ENCODE measurements at places on chromosomes 2 and 18.

GRCh38 chr2:147792966-147793617 lies 51.7 kb upstream of the ACVR2A start:
- no peak for DNase-seq

GRCh38 chr2:15666861-15667808 lies 75.5 kb downstream of the DDX1 start:
- DNase-seq = no peak

GRCh38 chr2:96396602-96397001 lies 61.0 kb downstream of the NCAPH start:
- no peak for DNase-seq

DNA sequence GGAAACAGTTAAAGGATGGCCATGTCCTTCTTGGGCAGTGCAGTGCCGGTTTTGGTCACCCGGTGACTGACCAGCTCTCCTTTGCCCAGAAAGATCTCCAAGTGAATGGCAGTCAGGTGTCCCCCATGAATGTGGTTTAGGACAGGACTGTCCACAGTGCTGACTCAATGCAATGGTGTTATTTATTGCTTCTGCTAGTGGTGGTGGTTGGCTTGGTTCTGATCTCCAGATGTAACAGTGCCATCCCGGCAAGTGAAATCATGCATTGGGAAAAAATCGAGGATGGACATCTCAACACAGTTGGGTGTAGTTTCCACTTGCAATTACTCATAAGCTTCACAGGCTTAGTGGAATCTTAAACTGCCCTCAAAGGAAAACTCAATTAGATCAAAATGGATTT lies 81.9 kb downstream of the TGOLN2 start:
- DNase-seq = no peak

GRCh38 chr2:152161598-152161997 lies 14.0 kb downstream of the STAM2 start:
- no peak for DNase-seq

GRCh38 chr2:147003081-147003480 lies 841.7 kb upstream of the ACVR2A start:
- DNase-seq = no peak

GRCh38 chr2:72204156-72204785 lies 56.6 kb upstream of the CYP26B1 start:
- DNase-seq = no peak

- DNase-seq = no peak
Measured at GRCh38 chr2:96114903-96115581, 1.3 kb downstream of the ADRA2B start.

- DNase-seq = no peak
Measured at GRCh38 chr2:216713691-216714336, 18.5 kb upstream of the IGFBP5 start.

GRCh38 chr2:18926631-18927524 lies 337.5 kb upstream of the NT5C1B start:
- no peak for DNase-seq

- no peak for DNase-seq
Measured at GRCh38 chr18:62524440-62525200, 1.8 kb downstream of the ZCCHC2 start.

- DNase-seq = no peak
Measured at GRCh38 chr2:46973673-46974072, 58.1 kb upstream of the MCFD2 start.

- DNase-seq = peak; percentile 28
Measured at GRCh38 chr2:45259547-45260160, 250.4 kb upstream of the SIX2 start.
